Spinal cord (tissue), 10 donors: ENCODE measurements at places on chromosomes 4 and X.

GRCh38 chr4:1403177-1403583 lies 3.1 kb downstream of the NKX1-1 start:
- H3K36me3 ChIP-seq, result no peaks in the 10 kb centered on the region
- no peak for DNase-seq
- H3K4me1 ChIP-seq, result peaks cover 15% of the 10 kb centered on the region

DNA sequence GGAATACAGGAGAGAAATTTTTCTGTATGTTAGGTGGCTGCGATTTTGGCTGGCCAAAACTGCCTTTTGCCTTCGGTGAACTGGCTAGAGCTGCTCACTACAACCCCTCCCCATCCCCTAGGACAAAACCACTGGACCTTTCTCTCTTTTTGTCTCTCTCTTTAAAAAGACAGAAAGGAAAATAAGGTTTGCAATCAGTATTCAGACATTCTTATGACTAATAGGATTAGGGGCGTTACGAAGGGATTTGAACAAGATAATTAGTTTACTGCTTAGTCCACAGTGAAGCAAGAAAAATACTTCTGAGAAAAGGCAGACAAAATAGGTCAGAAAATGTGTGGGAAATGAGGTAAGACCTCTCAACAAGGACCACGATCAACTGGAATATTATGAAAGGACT lies 180.4 kb downstream of the SLIT2 start:
- no peaks in the 10 kb centered on the region for H3K36me3 ChIP-seq
- H3K27me3 ChIP-seq, result no peaks in the 10 kb centered on the region
- H3K4me3 ChIP-seq, result no peak overlapping the region
- no peak overlapping the region for H3K27ac ChIP-seq
- peaks cover 2% of the 10 kb centered on the region for H3K4me1 ChIP-seq

DNA sequence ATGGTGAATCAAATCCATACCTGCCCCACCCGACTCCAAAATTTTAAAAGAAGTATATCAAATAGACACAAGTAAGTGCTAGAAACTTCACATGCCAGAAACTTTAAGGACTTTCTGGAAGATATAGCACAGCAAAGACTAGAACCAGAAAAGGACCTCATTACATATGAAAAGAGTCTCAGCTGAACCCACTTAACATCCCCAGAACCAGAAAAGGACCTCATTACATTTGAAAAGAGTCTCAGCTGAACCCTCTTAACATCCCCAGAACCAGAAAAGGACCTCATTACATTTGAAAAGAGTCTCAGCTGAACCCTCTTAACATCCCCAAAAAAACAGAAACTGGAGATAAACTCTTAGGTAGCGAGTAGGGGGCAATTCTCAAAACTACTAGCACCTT lies 32.3 kb downstream of the STPG2 start:
- DNase-seq, result no peak
- no peak overlapping the region for H3K27ac ChIP-seq
- no peak overlapping the region for H3K4me3 ChIP-seq

GRCh38 chr4:83335701-83336100 lies 1.1 kb upstream of the HPSE start:
- no peak overlapping the region for H3K4me3 ChIP-seq
- H3K27me3 ChIP-seq, result peaks cover 14% of the 10 kb centered on the region
- H3K4me1 ChIP-seq, result peaks cover 11% of the 10 kb centered on the region
- DNase-seq, result peak; percentile 33
- H3K27ac ChIP-seq, result no peak overlapping the region

DNA sequence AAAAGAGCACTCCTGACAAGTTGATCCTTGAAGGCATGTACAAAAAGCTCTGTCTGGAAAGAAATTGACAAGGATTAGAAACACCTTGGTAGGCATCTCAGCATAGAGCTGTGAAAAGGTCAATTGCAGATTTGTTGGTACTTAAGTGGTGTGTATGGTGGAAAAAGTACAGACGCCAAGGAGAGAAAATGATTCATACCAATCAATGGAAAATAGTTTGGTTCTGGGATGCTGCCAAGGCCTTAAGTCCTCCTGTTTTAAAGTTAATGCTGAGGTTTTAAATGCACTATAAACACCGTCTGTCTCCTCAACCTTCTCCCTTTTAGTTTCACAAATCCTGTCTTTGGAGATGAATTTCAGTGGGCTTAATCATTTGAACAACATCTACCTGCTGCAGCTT lies 524.1 kb downstream of the IL15 start:
- H3K36me3 ChIP-seq, result no peaks in the 10 kb centered on the region
- H3K4me3 ChIP-seq, result no peak overlapping the region
- H3K27ac ChIP-seq, result no peak overlapping the region
- no peaks in the 10 kb centered on the region for H3K27me3 ChIP-seq
- no peaks in the 10 kb centered on the region for H3K4me1 ChIP-seq

DNA sequence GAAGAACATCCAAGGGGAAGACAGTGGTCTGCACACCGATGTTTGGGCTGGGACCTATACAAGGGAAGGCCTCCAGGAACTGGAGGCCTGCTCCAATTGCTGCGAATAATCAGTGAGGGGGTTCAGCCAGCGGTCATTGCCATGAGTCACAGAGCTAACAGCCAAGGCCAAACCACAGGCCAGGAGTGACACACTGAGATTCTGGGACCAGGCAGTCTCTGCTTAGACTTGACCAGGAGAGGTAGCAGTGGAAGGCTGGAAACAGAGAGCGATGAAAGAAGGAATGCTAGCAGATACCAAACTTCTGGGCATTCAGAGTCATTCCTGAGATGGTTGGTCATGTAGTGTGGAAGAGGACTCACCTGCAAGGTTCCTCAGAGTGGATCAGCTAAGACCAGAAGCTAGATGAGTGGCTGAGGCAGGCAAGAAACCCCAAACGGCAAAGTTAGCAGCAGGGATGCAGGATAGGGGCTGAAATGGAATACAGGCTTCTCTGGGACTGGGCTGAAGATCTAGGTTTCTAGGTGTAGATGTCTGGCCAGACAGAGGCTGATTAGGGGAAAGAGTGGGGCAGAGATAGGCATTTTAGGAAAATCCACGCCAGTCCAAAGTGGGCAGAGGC lies 54.7 kb downstream of the CNGA2 start:
- no peaks in the 10 kb centered on the region for H3K4me1 ChIP-seq
- no peak overlapping the region for H3K27ac ChIP-seq
- H3K36me3 ChIP-seq, result no peaks in the 10 kb centered on the region
- no peak overlapping the region for H3K4me3 ChIP-seq
- no peak for DNase-seq

- H3K4me1 ChIP-seq, result no peaks in the 10 kb centered on the region
- no peak overlapping the region for H3K4me3 ChIP-seq
- H3K27me3 ChIP-seq, result no peaks in the 10 kb centered on the region
- H3K27ac ChIP-seq, result no peak overlapping the region
These were observed 72.8 kb upstream of the BEND4 start for GRCh38 chr4:42225286-42225685.

DNA sequence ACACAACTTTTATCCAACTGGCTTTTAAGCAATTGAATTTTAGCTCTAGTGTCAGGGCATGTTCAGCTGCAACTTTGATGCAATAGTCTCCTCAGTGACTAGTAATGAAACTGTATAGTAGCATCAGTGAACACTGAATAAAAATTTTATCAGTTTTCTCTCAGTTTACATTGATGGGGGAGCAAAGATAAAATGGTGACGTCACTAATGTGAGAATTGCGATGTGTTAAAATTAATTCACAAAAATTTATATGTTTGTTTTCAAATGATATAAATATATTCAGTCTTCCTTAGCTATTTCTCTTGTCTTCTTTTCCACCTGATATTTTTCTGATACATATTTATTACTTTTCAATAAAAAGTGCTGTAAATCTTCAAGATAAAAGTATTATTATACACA lies 508.8 kb upstream of the AGA start:
- DNase-seq, result no peak
- no peak overlapping the region for H3K27ac ChIP-seq
- no peaks in the 10 kb centered on the region for H3K36me3 ChIP-seq
- no peaks in the 10 kb centered on the region for H3K27me3 ChIP-seq
- no peaks in the 10 kb centered on the region for H3K4me1 ChIP-seq
- no peak overlapping the region for H3K4me3 ChIP-seq

DNA sequence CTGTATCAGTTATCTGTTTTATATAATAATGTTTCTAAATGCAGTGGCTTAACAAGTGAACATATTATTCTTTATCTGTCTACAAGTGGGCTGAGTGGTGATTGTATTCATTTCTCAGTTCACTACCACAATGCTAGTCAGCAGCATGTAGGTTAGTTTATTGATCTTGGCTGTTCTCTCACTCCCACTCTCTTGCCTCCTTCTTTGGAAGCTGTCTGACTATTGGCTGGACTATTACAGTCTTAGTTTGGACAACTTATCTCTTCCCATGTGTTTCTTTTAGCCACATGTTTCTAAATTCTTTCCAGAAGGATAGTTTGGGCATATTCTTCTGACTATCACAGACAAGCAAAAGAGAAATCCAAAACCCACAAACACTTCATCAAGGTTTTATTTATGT lies 459.5 kb upstream of the AGA start:
- H3K27ac ChIP-seq, result no peak overlapping the region
- H3K36me3 ChIP-seq, result no peaks in the 10 kb centered on the region
- H3K4me1 ChIP-seq, result no peaks in the 10 kb centered on the region
- H3K4me3 ChIP-seq, result no peak overlapping the region
- DNase-seq, result no peak

DNA sequence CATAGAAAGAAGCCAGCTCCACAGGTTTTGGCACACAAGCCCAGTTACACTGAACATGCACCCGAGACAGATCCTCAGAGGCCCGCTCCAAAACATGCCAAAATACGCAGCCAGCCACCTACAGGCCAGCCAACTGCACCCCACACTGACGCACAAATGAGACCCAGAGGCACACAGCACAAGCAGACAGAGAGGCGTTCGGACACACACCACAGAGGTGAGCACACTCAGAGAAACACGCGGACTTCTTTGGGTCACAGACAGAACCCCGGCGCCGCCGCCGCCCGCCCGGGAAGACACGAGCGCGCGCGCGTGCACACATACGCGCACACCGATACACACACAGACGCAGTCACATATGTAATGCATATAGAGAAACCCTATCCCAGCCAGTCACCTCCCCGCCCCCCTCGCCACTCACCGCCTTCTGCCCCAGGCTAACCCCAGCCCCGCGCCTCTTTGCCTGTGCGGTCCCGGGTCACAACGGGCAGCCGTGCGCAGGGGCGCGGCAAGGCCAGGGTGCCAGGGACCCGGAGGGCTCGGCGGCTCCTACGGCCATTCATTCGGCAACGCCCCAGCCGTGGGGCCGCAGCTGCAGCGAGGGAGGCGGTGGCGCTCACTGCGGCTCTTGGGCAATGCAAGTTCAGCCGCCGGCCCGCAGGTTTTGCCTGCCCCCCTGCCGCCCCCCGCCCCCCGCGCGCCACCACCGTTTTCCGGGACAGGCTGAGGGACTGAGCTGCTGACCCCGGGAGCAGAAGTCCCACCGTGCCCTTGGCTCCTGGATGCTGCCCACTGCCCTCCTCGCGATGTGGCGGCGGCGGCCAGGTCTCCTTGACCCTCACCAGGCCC lies 553 bp downstream of the SEPTIN6 start:
- H3K27me3 ChIP-seq, result no peaks in the 10 kb centered on the region
- DNase-seq, result no peak
- peaks cover 15% of the 10 kb centered on the region for H3K4me1 ChIP-seq
- no peaks in the 10 kb centered on the region for H3K36me3 ChIP-seq

- no peak overlapping the region for H3K27ac ChIP-seq
- no peaks in the 10 kb centered on the region for H3K4me1 ChIP-seq
- no peak for DNase-seq
These were observed 114.5 kb upstream of the ACSL4 start for GRCh38 chrX:109847257-109848187.

- no peak for DNase-seq
- H3K36me3 ChIP-seq, result no peaks in the 10 kb centered on the region
- H3K4me3 ChIP-seq, result no peak overlapping the region
These were observed 38.0 kb upstream of the PDK3 start for GRCh38 chrX:24426921-24427746.

DNA sequence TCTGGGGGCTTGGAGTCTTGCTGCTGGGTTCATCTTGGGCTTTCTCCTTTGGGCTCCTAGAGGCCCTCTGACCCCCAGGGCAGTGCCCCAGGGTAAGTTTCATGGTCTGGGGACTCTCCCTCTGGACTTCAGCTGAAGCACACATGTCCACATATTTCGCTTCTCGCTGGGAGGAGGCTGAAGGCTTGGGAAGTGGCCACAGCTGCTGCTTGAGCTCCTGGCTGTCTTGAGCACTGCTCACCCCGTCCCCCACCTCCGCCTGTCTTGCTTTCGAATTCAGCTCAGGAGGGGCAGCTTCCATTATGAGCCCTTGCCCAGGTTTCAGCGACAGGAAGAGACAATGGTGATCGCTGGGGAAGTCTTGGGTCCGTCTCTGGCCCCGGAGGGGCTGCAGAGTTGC lies 3.7 kb downstream of the C4orf54 start:
- no peak overlapping the region for H3K4me3 ChIP-seq
- no peaks in the 10 kb centered on the region for H3K4me1 ChIP-seq
- no peak for DNase-seq

DNA sequence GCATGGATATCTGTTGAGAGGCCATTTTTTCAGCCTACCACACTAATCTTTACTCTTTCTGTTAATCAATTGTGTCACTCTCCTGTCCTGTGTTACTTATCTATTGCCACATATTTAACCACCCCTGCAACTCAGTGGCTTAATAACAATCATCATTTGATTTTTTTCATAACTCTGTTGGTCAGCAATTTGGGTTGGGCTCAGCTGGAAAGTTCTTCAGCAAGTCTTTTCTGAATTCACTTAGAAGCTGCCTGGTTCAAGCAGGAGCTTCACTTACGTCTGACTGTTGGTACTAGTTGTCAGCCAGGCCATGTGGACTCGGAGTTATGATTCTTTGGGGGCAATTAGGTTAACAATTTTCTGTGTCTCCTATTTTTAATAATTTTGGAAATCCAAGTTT lies 50.1 kb downstream of the CPE start:
- H3K27me3 ChIP-seq, result no peaks in the 10 kb centered on the region
- no peak for DNase-seq
- no peak overlapping the region for H3K27ac ChIP-seq
- no peaks in the 10 kb centered on the region for H3K4me1 ChIP-seq
- H3K4me3 ChIP-seq, result no peak overlapping the region
- H3K36me3 ChIP-seq, result no peaks in the 10 kb centered on the region

- H3K4me3 ChIP-seq, result no peak overlapping the region
- H3K36me3 ChIP-seq, result no peaks in the 10 kb centered on the region
- DNase-seq, result no peak
- peaks cover 2% of the 10 kb centered on the region for H3K4me1 ChIP-seq
These were observed 183.1 kb downstream of the HS6ST2 start for GRCh38 chrX:132775263-132775823.

- H3K27me3 ChIP-seq, result no peaks in the 10 kb centered on the region
- peaks cover 6% of the 10 kb centered on the region for H3K4me1 ChIP-seq
- peaks cover 48% of the 10 kb centered on the region for H3K36me3 ChIP-seq
- no peak overlapping the region for H3K27ac ChIP-seq
- DNase-seq, result no peak
These were observed 71.5 kb upstream of the UCP1 start for GRCh38 chr4:140640150-140640748.
